ENCODE measurements at places on chromosomes 3 and 15. TPM values are rescaled to one million over a fixed set of nuclear protein-coding genes. Genes with fewer than 3 reads are reported as not detected.

DNA sequence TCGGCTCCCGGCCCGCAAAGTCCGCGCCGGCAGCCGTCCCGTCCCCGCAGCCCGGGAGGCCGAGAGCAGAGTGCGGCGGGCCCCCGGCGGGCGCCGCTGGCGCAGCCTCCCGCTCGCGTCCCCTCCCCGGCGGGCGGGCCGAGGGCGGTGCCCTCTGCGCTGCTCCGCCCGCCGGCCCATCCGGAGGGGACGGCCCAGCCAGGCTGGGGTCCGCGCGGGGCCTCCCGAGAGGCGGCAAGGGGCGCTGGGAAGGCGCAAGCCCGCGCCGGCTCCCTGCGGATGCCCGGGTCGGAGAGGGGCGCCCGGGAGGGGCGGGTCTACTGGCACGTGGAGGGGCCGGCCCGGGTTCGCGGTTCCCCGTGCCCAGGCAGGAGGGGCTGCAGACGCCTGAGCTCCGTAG is at the start of the genes CLCN2 and POLR2H:
TSS of gene CLCN2 (minus strand) at position 74 of the 400 bp plus-strand sequence. CDS start 126 bp downstream, outside the sequence.
TSS of gene POLR2H (plus strand) at position 179 of the 400 bp plus-strand sequence. CDS start 1,783 bp downstream, outside the sequence.
- H3K4me1 ChIP-seq: peaks cover 37% of the 10 kb centered on the region

DNA sequence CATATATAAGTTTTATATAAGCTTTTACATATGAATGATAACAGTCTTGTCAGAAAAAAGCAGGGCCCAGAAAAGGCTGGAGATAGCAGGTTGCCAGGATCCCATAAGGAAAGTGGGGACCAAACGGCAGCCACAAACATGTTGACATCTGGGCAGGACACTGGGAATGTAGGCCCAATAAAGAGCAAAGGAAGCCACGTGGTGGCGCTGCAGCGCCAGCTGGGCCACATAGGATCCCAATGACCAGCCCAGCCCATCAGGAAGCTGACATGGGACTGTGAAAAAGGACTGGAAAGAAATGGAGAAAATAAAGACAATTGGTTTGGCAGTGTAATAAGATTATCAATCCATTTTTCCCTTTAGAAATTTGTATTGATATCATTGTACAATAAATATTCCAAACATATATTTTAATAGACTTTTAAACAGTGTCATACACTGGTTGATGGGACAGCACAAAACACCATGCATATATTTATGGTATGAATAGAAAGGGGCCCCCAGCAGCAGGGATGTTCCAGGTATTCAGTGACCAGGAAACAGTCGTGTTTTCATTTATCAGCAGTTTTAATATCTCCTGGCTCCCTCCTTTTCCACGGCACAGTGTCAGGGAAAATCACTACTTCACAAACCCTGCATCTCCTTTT is 89.0 kb upstream of the STRIT1 start:
- H3K4me3 ChIP-seq: no peak overlapping the region
- no peak overlapping the region for H3K27ac ChIP-seq
- no peaks in the 10 kb centered on the region for H3K36me3 ChIP-seq
- DNase-seq: peak; percentile 69

DNA sequence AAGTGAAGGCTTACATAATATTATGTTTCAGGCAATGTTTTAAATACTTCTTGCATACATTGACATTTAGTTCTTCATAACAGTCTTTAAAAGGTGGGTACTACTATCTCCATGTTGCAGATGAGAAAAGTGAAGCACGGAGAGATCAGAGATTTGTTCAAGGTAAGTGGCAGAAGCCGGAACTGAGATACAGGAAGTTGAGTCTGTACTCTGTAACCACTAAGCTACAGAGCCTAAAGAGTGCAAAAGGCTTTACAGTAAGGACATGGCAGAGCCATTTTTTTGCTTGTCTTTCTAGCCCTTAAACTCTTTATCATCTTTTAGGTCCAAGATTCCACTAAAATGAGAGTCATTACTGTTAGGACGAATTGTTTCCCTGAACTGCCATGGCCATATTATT is 186.5 kb upstream of the PEX5L start:
- no peaks in the 10 kb centered on the region for H3K4me1 ChIP-seq
- DNase-seq: no peak
- H3K27me3 ChIP-seq: no peaks in the 10 kb centered on the region
- no peaks in the 10 kb centered on the region for H3K36me3 ChIP-seq

- H3K27me3 ChIP-seq: no peaks in the 10 kb centered on the region
- DNase-seq: no peak
- no peaks in the 10 kb centered on the region for H3K36me3 ChIP-seq
- no peak overlapping the region for H3K27ac ChIP-seq
- H3K4me3 ChIP-seq: no peak overlapping the region
- peaks cover 7% of the 10 kb centered on the region for H3K4me1 ChIP-seq
These were observed 27.8 kb upstream of the RASA2 start for GRCh38 chr3:141459008-141459407.

Gene GOLGA8G
- 0.55 TPM for total RNA-seq

Measured in sigmoid colon (tissue), 7 donors.